ENCODE measurements at places on chromosomes 2 and 18. TPM values are rescaled to one million over a fixed set of nuclear protein-coding genes. Genes with fewer than 3 reads are reported as not detected.

IL36RN gene
- polyA plus RNA-seq = not detected

DNA sequence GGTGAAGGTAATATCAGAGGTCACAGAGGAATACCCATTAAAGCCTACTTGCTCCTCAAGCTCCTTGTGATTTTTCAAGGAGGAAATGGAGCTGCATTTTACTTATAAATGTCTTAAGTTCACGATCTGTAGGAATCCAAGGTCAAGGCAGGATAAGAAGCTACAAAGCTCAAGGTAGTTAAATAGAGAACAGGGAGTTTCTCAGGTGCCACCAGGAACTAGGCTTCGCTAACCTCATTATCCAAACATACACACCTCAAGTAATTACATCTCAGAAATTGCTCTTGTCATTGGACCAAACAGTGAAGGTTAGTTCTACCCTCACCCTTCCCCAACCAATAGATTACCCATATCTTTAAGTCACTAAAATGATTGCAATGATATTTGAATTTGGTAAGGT lies 317.4 kb upstream of the HNRNPA3 start:
- no peak for DNase-seq

DNA sequence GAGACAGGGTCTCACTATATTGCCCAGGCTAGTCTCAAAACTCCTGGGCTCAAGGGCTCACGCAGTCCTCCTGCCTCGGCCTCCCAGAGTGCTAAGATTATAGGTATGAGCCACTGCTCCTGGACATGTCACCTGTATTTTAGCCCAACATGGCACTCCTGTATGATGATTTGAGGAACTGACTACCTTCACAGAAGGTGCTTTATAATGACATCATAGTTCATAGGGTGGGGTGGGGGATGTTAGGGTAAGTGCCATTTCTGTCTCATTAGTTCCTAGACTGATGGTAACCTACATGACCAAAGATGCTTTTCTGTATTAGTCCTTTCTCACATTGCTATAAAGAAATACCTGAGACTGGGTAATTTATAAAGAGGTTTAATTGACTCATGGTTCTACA lies 109.7 kb downstream of the MAP4K4 start:
- no peak for DNase-seq

GRCh38 chr18:32732165-32732564 lies 40.7 kb downstream of the KLHL14 start:
- DNase-seq = no peak

DNA sequence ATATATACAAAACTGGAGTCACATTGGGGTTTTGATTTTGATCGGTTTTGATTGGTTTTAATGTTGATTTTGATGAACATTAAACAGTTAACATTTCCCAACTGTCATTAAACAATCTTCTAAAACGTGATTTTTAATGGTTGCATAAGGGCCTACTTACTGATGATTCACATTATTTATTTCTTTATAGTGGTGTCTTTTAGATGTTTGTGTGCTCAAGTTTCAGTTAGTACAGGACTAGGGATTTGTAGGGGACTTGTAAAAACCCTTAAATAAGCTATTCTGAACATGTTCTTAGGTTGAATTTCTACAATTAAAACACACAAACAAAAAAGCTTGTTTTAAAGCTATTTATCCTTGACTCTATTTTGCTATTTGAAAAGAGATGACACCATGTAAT lies 61.6 kb downstream of the TTC21B start:
- no peak for DNase-seq

DNA sequence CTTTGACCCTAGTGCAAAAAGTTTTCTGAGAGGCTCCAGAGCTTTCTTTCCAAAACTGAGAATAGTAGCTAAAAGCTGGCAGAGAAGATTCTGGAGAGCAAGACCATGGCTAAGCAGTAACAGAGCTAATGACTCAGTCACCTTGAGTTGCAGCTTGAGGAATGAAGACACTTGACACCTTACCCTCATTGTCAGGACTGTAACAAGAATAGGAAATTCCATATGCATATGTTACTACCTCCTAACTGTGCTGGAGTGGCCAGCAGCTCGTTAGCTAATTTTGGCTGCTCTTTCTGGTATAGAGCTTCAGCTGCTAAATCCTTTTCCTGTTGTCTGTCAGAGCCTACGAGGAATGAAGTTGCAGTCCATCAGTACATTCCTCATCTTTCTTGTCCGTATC lies 68.6 kb upstream of the LHCGR start:
- DNase-seq = no peak

- no peak for DNase-seq
Measured at GRCh38 chr2:236637686-236638569, 68.3 kb downstream of the ACKR3 start.

GRCh38 chr18:39199231-39199855 lies 1633.7 kb upstream of the CELF4 start:
- DNase-seq = no peak

DNA sequence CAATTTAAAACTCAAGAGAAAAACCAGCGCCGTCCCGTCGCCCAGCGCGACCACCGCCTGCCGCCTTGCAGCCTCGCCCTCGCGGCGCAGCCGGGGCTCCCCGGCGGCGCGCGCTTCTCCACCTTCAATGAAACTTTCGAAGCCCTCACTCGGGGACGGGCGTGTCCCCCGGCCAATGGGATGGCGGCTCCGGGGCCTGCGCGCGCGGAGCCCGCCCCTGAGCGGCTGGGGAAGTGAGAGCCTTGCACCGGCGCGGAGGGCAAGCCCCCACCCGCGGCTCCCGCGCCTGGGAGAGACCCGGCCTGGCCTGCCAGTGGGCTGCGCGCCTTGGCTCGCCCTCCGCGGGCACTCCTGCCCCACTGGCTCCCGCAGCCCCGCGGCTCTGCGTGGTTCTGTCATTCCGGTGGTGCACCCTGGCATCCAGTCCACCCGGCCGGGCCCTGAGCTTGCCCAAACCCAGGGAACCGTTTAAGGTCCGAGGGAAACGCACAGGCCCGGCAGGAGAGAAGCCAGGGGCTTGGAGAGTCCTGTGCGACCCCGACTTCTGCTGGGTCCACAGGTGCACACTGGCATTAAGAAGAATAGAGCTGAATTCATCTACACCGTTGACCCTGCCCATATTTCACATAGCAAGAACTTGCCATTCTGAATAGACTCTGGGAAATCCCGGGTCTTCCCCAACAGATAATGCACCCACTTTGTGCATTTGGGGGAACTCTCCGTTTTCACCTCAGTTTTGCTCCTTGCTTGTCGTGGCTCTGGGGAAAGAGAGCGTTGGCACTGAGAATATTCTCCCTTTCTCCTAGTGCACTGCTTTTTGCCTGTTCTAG lies at the start of gene PIEZO2:
Gene PIEZO2, minus strand, starts transcription at position 129 of the 830 bp plus-strand sequence. CDS start 981 bp downstream, outside the sequence.
- peak; percentile 65 for DNase-seq

GRCh38 chr2:241064802-241065354 lies 37.2 kb downstream of the MTERF4 start:
- DNase-seq = peak; percentile 54

- DNase-seq = no peak
Measured at GRCh38 chr2:39476524-39476923, 39.4 kb upstream of the MAP4K3 start.

DNA sequence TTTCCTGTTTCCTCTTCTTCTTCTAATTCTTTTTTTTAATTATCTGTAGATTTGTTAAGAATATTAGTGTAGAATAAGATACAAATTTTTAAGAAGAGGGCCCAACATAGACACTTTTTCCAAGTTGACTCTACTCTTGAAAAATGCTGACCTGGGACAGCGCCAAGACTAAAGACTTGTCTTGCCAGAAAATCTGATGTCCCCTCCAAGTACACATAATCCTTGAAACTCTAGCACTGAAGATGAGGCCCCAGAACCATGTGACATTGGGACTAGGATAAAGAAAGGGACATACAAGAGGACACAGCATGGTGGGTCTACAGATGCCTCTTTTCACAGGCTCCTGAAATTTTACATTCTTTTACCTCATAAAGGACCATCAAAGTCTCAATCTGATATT lies 271.6 kb upstream of the SESTD1 start:
- DNase-seq = no peak

DNA sequence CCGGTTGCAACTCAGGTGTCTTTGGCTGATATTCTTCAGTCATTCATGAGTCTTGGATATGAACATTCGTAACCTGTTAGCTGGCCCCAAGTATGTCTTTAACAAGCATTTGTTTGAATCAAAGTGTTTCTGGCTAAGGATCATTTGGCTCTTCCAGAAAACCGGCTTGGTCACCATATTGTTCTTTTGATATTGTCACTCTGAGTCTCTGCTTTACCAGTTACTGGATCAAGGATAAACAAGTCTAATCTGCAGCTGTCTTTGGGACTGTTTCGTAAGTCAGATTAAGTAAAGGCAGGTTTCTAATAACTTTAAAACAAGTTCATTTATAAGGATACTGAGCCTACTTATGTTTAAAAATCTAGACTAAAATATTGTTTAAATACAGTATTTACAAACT lies 49.1 kb downstream of the KDM3A start:
- no peak for DNase-seq

DNA sequence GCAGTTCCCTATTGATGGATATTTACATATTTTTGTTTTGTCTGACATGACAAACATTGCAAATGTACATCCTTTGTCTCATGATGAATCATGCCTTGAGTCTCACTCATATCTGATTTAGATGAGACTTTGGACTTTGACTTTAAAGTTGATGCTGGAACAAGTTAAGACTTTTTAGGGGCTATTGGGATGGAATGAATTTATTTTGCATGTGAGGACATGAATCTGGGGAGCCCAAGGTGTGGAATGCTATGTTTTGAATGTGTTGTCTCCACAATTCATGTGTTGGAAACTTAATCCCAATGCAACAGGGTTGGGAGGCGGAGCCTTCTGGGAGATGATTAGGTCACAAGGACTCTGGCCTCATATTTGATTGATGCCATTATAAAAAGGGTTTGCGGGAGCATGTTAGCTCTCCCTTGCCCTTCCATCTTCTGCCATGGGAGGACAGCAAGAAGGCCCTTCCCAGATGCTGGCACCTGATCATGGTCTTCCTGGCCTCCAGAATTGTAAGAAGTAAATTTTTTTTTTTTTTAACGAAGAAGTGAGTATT lies 29.1 kb upstream of the INO80D start:
- DNase-seq = no peak

DNA sequence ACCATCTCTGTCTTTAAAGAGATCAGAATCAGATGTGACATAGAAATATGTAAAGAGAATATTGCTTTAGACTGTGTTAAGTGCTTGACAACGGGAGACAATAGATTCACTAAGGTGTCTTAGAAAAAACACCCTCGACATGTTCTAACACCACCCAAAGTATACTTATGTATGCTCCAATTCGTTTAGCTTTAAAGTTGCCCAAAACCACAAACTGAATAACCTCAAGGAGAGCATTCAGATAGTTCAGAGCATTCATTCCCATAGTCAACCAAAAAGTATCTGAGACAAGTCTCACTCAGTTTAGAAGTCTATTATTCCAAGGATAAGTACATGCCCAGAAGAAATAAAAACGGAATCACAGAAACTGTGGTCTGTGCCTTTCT lies 96.4 kb downstream of the KYNU start:
- DNase-seq = no peak

Data from right cardiac atrium (tissue), 5 donors.